ENCODE measurements at places on chromosomes 12 and 14.

GRCh38 chr14:57559576-57559975 is 65.9 kb upstream of the CCDC198 start:
- DNase-seq = no peak

GRCh38 chr14:105180592-105181548 is at the start of gene NUDT14:
TSS of gene NUDT14 (minus strand) at chr14:105181312. CDS start at chr14:105181209, 103 bp downstream.
- DNase-seq = peak; percentile 78

- no peak for DNase-seq
Observed at GRCh38 chr14:93793555-93794324, 5.5 kb upstream of the PRIMA1 start.

DNA sequence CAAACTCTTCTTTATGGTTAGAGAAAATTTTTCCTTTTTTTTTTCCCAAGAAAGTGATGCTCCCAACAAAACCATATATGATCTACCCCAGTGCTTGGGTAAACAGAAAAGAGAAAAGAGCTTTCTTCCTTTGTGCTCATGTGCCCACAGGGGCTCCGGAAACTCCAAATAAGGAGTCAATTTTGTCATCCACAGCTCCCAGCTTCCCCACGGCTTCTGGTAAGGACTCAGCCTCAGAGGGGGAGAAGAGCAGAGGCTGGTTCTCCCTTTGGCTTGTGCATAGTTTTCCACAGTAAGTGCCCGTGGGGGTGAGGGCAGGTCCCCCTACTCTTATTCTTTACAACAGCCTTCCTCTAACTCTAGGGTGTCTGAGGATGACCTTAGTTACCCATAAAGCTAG is 13.3 kb upstream of the RGS6 start:
- DNase-seq = no peak

DNA sequence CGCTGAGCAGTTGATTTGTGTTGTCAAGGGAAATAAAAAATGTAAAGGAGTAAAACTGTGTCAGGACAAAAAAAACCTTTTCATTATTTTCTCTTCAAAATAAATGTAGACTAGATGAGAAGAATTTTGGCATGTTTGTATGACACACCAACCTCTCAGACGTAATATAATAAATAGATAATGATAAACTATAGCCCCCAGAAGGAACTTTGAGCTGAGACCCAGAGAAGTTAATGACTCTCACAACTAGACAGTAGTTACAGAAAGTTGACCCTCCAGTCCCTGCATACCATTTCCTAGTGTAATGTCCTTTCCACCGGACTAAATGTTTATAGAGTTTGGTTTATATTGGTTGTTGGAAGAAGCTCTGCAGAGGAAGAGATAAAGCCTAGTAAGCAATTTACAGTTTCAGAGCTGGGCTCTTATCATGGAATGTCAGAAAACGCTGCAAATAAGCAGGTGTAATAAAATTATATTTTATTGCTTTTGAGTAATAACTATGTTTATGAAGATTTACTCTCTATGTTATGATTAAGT is 97.3 kb downstream of the TRHDE start:
- no peak for DNase-seq

DNA sequence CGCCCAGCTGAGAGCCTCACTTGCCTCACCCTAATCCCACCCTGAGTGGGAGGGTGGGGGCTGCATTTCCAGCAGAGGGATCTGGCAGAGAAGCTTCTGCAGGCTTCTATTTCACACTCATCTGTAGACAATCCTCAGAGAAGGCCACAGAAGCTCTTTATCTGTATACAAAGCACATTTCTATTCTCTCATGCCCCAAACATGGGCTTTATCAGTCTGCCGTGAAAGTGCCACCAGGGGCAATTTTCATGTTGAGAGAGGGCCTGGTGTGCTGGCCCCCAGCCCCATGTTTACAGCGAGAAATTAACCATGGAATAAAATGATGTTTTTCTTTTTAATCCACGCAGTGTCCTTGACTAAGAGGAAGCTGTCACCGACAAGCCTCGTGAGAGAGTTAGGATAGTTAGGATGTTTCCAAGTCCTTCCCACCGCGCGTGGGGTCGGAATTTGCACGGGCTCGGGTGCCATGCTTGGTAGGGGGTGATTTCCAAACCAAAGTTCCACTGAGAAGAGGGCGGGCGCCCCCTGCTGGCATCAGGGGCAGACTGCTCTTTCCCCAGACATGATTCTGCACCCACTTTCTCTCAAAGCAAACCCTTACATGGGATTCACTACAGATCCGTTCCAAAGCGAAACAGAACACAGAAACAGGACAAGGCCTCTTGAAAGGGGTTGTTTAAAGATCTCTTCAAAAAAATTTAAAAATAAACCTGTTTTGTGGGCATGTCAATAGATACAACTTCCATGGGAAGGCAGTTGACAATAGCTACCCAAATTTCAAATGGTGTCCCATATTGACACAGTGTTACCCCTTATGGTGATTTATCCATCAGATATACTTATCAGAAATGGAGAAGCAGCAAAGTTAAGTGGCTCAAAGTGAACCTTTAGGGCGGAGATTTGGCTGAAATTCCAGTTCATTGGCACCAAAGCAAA is 19.4 kb downstream of the BDKRB1 start:
- DNase-seq = peak; percentile 82

GRCh38 chr14:77681196-77682157 is 26.3 kb downstream of the ALKBH1 start:
- DNase-seq = no peak

DNA sequence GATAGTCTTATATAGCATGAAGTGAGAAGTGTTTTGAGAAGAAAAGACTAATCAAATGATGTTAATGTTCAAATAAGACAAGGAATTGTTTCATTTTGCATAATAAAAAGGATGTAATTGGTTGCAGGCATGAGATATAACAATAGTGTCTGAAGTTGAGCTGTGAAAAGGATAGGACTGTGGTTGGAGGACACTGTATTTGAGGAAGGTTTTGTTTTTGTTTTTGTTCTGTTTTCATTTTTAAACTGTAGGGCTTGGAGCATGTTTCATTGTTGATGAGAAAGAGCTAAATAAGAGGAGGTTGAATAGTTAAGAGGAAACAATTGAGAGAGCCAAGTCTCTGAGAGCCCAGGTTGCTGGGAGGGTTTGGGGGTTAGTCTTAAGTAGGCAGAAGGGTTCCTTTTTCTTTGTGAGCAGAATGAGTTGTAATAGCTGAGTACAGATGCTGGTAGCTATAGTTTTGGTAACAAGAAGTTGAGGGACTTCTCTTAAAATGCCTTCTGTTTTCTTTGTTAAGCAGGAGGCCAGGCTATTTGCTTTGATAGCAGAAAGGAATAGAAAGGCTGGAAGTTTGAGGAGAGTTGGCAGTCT is 58.4 kb downstream of the CCDC91 start:
- DNase-seq = no peak

DNA sequence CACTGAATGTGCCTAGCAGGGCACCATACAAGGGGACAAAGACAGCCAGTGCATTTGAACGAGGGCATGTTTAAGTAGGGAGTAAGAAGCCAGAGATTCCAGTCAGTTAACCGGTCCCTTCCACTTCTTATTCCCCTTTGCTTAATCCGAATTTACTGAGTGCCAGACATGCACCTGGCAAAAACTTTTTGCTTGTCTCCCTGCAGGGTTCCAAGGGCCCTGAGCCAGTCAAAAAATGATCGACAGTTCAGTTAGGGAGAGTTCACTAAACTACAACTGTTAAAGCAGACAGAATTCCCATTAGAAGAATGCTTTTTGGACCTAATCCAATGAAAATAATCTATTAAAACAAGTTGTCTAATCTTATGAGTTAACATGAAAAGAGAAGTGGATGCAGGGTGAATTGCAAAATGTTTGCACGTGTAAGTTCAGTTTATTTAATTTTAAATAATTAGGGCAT is 193.8 kb downstream of the TMTC2 start:
- no peak for DNase-seq

GRCh38 chr12:24143928-24144327 is 194.5 kb upstream of the SOX5 start:
- DNase-seq = no peak

GRCh38 chr12:13243516-13244070 is 47.1 kb downstream of the EMP1 start:
- no peak for DNase-seq

DNA sequence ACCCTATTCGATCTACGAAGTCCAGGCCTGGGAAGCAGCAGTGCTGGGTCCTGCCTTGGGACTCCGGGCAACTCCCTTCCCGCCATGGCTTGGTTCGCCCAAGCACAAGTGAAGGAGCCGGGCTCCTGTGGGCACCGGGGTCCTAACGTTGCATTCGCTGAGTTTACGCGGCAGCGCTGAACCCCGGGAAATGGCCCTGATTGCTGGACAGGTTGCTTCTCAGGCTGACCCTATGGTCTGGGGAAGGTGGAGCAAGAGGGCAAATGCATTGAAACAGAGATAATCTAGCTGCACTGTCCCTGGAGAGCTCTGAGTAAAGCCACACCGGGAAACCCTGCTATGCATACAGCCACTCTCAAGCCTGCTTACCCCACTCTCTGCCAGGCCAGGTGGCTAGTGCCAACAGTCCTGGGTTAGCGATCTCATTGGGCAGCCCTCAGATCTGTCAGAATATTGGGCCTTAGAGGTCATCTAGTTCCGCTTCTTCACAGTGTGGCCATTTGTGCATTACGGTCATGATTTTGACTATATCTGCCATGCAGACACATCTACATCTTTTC is 11.3 kb downstream of the SYNE3 start:
- no peak for DNase-seq

- DNase-seq = no peak
Observed at GRCh38 chr12:47935184-47935583, 28.2 kb upstream of the TMEM106C start.

DNA sequence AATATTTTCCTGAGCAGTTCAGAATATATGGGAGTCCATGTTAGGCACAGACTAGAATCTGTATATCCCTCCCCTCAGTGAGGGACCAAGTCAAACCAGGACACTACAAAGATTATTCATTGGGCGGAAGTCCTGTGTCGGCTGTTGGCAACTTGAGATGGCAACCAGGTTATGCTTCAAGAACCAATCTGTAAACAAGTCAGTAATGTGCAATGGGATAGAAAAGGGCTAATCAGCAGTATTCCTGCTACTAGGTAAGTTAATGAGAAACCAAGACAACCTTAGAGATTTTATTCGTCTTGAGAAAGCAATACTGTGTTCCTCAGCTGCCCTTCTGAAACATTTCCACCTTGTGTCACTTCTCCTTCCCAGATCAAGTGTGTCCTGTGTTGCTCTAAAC is 26.4 kb downstream of the ARG2 start:
- no peak for DNase-seq

DNA sequence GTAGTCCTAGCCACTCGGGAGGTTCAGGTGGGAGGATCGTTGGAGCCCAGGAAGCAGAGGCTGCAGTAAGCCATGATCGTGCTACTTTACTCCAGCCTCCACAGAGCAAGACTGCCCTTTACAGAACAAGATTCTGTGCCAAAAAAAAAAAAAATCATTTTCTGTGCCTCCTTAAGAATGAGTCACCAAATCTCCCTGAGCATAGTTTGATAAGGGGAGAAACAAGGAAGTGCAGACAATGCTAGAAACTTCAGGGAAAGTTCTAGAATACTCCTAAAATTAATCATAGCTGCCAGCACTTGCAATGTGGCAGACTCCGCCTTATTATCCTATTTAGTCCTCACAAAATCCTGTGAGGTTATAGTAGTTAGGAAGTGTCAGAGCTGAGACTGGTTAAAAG is 74.5 kb downstream of the KCNK10 start:
- DNase-seq = no peak

DNA sequence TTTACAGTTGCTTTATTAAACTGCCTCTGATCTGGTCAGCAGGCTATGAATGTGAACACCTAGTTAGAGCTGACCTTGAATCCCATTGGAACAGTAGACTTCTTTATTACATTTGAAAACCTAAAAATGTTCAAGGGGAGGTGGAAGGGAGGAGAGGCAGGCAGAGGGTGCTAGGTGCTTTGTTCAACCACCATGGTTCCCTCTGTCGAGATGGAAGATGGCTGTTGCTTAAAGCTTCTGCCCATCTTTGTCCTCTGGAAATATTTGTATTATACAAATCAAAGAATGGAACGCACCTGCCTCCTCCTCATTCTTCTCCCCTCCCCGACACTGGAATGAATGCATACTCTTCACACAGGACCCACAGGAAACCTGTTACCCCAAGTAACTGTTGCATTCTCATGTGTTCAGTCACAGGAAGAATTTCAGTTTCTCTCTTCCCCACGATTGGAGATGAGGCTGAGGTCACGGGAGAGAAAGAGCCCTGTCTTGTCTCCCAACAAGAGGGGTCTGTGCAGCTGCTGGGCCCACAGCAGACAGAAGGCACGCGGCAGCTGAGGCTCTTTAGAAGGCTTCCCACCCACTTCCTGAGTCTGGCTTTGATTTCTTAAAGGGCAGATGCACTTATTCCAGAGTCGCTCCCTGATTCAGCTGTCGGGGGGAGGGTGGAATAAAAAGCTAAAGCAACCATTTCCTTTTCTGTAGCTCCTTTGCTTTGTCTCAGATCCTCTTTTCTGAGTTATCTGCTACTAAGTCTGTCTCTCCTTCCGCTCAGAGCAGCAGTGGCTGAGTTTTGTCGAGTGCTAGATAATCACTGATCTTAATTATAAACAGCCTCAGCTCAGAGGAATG is 217.9 kb upstream of the BTG1 start:
- DNase-seq = no peak

GRCh38 chr14:68865542-68865941 is 72.7 kb upstream of the ZFP36L1 start:
- DNase-seq = no peak

DNA sequence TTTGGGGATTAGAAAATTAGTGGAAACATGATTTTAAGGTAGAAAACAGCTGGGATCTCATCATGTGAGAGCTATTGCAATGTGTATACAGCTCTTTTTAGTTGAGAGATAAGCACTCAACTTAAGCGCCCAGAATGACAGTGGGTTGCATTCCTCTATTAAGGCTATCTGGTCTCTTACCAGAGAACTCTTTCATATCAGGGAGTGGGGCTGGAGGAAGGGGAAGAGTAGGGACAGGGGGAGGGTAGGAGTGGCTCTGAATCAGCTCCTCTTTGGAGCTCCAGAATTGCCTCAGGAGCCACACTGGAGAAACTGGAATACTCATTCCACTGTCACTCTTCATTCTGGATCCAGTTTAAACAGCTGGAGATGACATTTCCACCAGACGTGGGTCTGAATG is 9.2 kb upstream of the PLEKHG3 start:
- DNase-seq = no peak

GRCh38 chr14:93379831-93380230 is 32.8 kb downstream of the COX8C start:
- DNase-seq = no peak

DNA sequence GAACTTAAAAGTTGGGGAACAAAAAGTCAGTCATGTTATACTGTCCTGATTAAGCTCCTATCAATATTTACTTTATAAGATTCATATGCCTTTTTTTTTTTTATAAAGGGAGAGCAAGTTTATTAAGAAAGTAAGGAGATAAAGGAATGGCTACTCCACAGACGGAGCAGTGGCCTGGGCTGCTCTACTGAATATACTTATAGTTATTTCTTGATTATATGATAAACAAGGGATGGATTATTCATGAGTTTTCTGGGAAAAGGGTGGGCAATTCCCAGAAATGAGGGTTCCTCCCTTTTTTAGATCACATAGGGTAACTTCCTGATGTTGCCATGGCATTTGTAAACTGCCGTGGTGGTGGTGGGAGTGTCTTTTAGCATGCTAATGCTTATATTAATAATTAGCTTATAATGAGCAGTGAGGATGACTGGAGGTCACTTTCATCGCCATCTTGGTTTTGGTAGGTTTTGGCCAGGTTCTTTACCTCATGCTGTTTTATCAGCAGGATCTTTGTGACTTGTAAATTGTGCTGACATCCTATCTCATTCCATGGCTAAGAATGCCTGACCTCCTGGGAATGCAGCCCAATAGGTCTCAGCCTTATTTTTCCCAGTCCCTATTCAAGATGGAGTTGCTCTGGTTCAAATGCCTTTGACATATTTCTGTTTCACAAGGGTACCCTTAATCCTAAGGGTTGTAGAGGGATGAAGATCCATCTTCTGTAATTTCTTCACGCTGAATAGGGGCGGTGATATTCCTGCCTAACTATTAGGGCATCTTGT is 73.9 kb downstream of the OTOGL start:
- DNase-seq = no peak
